Right hindlimb (tissue), 1 donor: ENCODE measurements at places on chromosomes 2 and 18.

DNA sequence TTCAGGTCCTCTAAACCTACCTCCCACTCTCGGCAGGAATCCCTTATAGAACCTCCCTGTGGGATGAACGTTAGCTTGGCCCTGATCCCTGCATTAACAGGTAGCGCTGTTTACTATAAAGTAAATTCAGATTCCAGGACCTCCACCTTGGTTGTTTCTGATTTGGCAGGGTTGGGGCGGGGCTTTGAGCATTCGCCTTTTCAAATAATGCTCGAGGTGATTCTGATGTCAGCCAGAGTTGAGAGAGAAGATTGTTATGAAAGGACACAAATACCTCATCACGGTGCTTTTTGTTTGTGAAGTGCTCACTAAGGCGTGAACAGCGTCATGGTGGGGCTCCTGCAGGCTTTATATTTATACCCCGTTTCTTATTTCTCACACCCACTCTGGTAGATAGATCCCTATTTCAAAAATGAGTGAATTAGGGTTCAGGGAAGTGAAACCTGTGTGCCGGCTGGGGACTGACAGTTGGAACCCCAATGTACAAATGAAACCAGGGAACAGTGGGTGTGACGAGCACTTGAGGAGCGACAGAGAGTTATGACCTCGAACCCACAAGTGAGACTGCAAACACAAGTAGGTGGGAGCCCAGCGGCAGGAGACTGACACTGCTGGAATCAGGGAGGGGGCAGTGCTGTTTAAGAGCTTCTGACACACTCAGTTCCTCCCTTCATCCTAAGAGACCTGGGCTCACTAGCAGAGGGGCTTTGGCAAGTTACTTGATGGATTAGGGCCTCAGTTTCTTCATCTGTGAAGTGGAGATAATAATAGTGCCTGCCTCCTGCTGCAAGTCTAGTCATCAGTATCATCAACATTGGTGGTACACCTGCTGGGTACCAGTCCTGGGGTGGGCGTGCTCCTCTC is 14.2 kb upstream of the CXCR4 start:
- no peak for DNase-seq

DNA sequence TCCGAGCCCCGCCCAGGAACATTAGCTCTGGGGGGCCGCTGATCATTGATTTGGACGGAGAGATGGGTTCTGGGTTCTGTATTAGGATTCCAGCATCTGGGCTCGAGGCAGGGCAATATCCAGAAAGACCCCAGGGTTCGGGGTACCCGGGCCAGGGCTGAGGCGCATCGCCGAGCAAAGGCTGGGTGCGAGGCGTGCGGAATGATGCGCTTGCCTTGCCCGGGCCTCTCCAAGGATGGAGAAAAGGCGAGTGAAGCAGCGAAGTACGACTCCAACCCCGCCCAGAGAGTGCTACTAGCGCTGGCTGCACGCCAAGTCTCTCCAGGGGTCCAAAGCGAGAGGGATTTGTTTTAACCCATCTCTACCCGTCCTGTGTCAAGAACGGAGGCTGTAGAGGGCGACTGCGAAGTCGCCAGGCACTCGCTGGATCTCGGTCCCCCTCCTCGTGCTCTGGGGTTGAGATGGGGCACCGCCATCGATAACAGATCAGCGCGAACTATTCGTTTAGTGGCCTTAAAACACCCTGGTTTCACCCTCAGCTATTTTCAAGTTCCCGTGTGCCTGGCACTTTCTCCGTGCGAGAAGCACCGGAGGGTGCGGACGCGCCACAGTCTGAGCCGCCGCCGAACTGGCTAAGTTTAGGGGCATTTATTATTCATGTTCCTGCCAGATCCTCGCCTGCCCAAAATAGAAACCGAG is 1.9 kb downstream of the ADCYAP1 start:
- peak; percentile 27 for DNase-seq

GRCh38 chr2:46706264-46706983 is 209.2 kb downstream of the MCFD2 start:
- no peak for DNase-seq

- no peak for DNase-seq
These were observed 18.5 kb downstream of the CCDC138 start for GRCh38 chr2:108805032-108805431.

DNA sequence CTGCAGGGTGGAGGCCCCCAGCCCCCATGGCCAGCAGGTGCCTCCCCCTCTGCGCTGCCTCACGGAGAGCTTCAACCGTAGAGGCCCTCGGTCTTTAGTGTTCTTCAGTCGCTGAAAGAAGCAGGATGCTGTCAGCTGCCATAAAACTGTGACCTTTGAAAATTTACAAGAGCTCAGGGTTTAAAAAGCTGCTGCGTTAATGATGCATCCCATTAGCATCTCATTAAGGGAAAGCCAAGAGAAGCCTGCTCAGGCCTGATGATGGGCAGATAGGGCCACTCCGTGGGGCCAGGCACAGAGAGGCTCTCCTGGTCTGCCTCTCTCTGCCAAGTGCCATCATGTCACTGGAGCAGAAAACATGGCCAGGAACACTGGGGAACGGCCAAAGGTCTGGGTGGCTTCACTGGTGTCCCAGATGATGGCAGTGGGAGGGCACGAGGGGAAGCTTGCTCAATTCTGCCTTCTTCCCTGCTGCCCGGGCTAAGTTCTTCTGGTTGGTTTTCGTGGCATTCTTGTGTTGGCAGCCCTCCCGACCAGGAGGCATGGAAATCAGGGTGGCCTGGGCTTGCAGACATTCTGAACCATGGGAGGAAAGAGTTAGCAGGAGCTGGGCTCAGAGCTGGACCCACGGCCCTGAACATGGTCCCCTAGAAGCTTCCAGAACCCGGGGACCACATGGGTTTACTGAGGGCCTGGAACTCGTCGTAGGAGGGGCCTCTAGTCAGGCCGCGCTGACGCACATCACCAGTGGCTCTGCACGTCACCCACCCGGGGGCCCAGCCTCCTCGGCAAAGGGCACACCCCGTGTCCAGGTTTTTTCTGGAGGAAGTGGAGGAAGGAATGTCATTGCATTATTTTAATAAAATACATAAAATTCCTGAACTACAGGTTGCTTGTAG is 250.7 kb downstream of the KLHL29 start:
- no peak for DNase-seq

- DNase-seq = no peak
These were observed 600.8 kb downstream of the CPS1 start for GRCh38 chr2:211157211-211157610.

- DNase-seq = peak; percentile 58
These were observed 929.2 kb upstream of the SOX11 start for GRCh38 chr2:4762951-4763376.
